ENCODE measurements at places on chromosomes 11 and 22. TPM values are rescaled to one million over a fixed set of nuclear protein-coding genes. Genes with fewer than 3 reads are reported as not detected.

Gene NRGN
- 33.3 TPM for total RNA-seq

Gene DMC1
- 0.89 TPM for total RNA-seq

Gene MS4A12
- total RNA-seq: not detected

Gene KCNK7
- 0.61 TPM for total RNA-seq

Gene SNX32
- total RNA-seq: not detected

Gene DEPDC5
- 35.0 TPM for total RNA-seq

GRCh38 chr11:21415606-21416005, 746.2 kb downstream of the NELL1 start:
- H3K27me3 ChIP-seq: no peaks in the 10 kb centered on the region
- H3K4me1 ChIP-seq: no peaks in the 10 kb centered on the region
- DNase-seq: no peak
- no peaks in the 10 kb centered on the region for H3K36me3 ChIP-seq
- no peak overlapping the region for H3K27ac ChIP-seq
- no peak overlapping the region for H3K4me3 ChIP-seq

DNA sequence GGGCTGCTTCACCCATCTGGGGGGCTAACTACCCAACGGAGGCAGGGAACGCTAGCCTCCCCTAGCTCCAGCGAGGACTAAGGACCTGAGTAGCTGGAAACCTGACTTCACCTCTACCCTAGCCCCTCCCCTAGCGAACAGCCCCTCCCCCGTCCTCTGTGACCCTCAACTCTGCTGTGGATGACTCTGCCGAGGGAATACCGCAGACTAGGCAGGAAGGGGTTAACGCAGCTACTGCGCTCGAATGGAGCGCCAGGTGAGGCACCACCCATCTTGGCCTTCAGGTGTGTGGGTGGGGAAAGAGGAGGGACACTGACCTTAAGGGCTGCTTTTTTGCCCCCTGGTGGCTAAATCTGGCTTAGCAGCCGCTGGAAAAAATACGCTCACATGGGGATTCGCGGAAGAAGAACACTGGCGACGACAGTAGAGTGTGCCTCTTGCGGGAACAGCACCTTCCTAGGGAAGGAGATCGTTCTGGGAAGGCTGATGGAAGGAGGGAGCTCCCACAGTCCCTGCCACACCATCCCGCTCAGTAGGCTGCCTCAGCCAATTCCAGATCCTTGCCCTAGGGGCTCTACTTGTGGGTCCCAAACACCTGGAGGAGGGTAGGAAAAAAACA, 4.5 kb upstream of the BCL9L start:
- H3K36me3 ChIP-seq: no peaks in the 10 kb centered on the region
- H3K4me3 ChIP-seq: peak overlapping the region; percentile 73
- H3K27me3 ChIP-seq: no peaks in the 10 kb centered on the region
- H3K4me1 ChIP-seq: peaks cover 34% of the 10 kb centered on the region
- peak; percentile 97 for DNase-seq

GRCh38 chr22:41876675-41877074, 38.2 kb downstream of the SHISA8 start:
- no peak overlapping the region for H3K4me3 ChIP-seq
- no peak overlapping the region for H3K27ac ChIP-seq
- H3K4me1 ChIP-seq: no peaks in the 10 kb centered on the region

DNA sequence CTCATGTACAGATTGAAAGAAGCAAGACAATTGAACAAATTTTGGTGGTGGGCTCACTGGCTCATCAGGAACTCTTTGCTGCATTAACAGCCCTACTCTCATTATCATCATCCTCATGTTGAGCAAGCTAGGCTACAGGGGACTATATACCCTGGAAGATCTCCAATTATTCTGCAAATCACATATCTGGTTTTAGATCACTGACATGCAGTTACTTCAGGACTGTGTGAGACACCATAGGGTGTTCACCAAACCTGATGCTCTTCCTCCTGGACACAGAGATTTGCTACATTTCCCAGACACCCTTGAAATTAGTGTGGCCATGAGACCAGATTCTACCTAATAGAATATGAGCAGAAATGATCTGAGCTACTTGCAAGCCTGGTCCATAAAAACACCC, 23.0 kb upstream of the ME3 start:
- H3K27ac ChIP-seq: no peak overlapping the region
- no peak for DNase-seq
- H3K27me3 ChIP-seq: no peaks in the 10 kb centered on the region
- H3K36me3 ChIP-seq: no peaks in the 10 kb centered on the region
- H3K4me3 ChIP-seq: no peak overlapping the region

- no peak for DNase-seq
- H3K27ac ChIP-seq: no peak overlapping the region
- H3K4me1 ChIP-seq: no peaks in the 10 kb centered on the region
- peaks cover 9% of the 10 kb centered on the region for H3K27me3 ChIP-seq
- H3K4me3 ChIP-seq: no peak overlapping the region
Observed at GRCh38 chr11:1735271-1735670, 15.1 kb downstream of the IFITM10 start.

DNA sequence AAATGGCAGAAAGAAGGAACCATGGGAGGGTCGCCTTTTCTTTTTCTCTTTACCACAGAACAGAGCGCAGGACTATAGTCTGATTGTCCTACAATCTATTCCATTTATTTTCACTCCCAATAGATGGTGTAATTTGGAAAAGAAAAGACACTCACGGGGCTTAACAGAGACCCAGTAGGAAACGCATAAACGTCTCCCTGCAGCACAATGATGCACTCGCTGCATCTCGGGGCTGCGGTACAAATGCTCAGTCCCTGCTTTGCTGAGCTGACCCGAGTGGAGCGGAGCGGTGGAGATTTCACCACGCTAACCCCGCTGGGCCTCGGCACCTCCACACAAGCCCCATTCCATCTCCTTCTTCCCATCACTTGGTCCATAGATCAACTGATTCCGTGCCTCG, 1.5 kb downstream of the FEZ1 start:
- H3K4me1 ChIP-seq: 0 out of 2 replicates have a peak, but pooled peaks cover 3% of the 10 kb centered on the region
- no peak overlapping the region for H3K27ac ChIP-seq
- DNase-seq: no peak
- no peak overlapping the region for H3K4me3 ChIP-seq
- H3K36me3 ChIP-seq: no peaks in the 10 kb centered on the region

- no peaks in the 10 kb centered on the region for H3K27me3 ChIP-seq
- peaks cover 6% of the 10 kb centered on the region for H3K4me1 ChIP-seq
- no peak for DNase-seq
- H3K27ac ChIP-seq: no peak overlapping the region
- no peaks in the 10 kb centered on the region for H3K36me3 ChIP-seq
Observed at GRCh38 chr11:58061813-58062212, 31.1 kb downstream of the OR6Q1 start.

GRCh38 chr11:77677138-77677537, 39.5 kb upstream of the CLNS1A start:
- no peaks in the 10 kb centered on the region for H3K27me3 ChIP-seq
- no peak overlapping the region for H3K4me3 ChIP-seq
- DNase-seq: no peak
- H3K4me1 ChIP-seq: no peaks in the 10 kb centered on the region
- peaks cover 11% of the 10 kb centered on the region for H3K36me3 ChIP-seq

DNA sequence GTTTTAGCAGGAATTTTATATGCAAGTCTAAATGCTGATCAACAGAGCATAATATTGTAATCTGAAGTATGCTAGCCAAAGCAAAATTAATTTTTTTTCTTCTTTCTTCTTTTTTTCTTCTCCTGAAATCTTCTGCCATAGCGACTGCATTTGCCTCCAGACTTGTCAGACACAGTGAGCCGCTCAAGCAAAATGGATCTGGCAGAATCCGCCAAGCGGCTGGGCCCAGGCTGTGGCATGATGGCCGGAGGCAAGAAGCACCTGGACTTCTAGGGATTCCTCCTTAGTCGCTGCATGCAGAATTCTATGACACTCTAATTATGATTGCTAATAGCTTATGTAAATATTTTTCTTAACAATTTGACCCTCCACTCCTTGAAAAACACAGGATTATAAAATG, 27.9 kb downstream of the PAX6 start:
- no peak overlapping the region for H3K4me3 ChIP-seq
- no peaks in the 10 kb centered on the region for H3K36me3 ChIP-seq
- H3K27me3 ChIP-seq: no peaks in the 10 kb centered on the region
- H3K27ac ChIP-seq: no peak overlapping the region

DNA sequence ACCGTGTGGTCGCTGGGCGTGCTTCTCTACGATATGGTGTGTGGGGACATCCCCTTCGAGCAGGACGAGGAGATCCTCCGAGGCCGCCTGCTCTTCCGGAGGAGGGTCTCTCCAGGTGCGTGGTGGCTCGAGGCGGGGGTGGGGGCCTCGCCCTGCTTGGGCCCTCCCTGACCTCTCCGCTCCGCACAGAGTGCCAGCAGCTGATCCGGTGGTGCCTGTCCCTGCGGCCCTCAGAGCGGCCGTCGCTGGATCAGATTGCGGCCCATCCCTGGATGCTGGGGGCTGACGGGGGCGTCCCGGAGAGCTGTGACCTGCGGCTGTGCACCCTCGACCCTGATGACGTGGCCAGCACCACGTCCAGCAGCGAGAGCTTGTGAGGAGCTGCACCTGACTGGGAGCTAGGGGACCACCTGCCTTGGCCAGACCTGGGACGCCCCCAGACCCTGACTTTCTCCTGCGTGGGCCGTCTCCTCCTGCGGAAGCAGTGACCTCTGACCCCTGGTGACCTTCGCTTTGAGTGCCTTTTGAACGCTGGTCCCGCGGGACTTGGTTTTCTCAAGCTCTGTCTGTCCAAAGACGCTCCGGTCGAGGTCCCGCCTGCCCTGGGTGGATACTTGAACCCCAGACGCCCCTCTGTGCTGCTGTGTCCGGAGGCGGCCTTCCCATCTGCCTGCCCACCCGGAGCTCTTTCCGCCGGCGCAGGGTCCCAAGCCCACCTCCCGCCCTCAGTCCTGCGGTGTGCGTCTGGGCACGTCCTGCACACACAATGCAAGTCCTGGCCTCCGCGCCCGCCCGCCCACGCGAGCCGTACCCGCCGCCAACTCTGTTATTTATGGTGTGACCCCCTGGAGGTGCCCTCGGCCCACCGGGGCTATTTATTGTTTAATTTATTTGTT, 2.4 kb downstream of the PIM3 start:
- H3K27ac ChIP-seq: peak overlapping the region; percentile 87
- H3K27me3 ChIP-seq: no peaks in the 10 kb centered on the region
- peaks cover 34% of the 10 kb centered on the region for H3K36me3 ChIP-seq
- no peak for DNase-seq
- peaks cover 29% of the 10 kb centered on the region for H3K4me1 ChIP-seq
- H3K4me3 ChIP-seq: peak overlapping the region; percentile 95

DNA sequence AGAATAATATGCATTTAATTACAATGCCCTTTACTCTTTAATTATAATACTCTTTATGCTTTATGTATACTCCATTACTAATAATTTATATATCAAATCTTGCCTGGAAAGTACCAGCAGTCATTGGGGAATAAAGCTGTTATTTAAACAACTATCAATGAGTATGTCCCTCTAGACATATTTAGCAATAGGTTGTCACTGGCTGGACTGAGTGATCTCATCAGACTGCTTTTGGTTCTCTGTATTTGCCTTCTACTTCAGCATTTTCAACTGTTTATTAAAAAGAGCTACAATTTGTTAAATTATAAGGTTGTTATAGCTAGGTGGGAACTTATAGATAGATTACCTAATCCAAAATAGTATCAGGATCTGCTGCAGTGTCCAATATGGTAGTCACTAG, 267.2 kb downstream of the DCDC1 start:
- H3K27me3 ChIP-seq: 0 out of 2 replicates have a peak, but pooled peaks cover 4% of the 10 kb centered on the region
- no peaks in the 10 kb centered on the region for H3K36me3 ChIP-seq
- no peak overlapping the region for H3K4me3 ChIP-seq
- no peak overlapping the region for H3K27ac ChIP-seq
- no peaks in the 10 kb centered on the region for H3K4me1 ChIP-seq
- DNase-seq: no peak

GRCh38 chr22:29738118-29738815, 18.5 kb downstream of the CABP7 start:
- no peaks in the 10 kb centered on the region for H3K4me1 ChIP-seq
- no peak overlapping the region for H3K27ac ChIP-seq
- no peaks in the 10 kb centered on the region for H3K27me3 ChIP-seq
- H3K4me3 ChIP-seq: no peak overlapping the region
- DNase-seq: no peak
- no peaks in the 10 kb centered on the region for H3K36me3 ChIP-seq

DNA sequence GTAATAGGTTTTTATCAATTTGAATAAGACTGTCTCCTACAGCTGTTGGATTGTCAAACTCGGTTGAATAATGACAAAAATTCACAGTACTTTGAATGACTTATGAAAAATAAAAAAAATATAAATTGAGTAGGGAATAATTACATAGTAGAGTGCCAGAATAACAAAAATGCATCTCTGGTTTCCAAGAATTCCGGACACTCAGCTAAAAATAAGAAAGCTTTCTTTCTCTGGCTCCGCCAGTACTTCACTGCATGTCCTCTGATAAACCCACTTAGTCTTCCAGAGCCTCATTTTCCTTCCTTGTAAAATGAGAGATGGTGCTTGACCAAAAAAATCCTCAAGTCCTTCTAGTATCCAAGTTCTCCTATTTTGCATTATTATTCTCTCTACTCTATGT, 374.6 kb upstream of the LUZP2 start:
- H3K4me1 ChIP-seq: no peaks in the 10 kb centered on the region
- H3K27ac ChIP-seq: no peak overlapping the region
- H3K36me3 ChIP-seq: no peaks in the 10 kb centered on the region
- DNase-seq: no peak
- H3K27me3 ChIP-seq: no peaks in the 10 kb centered on the region

GRCh38 chr11:19800162-19800561, 87.5 kb downstream of the NAV2 start:
- H3K27ac ChIP-seq: no peak overlapping the region
- H3K27me3 ChIP-seq: no peaks in the 10 kb centered on the region
- no peak overlapping the region for H3K4me3 ChIP-seq
- DNase-seq: no peak

DNA sequence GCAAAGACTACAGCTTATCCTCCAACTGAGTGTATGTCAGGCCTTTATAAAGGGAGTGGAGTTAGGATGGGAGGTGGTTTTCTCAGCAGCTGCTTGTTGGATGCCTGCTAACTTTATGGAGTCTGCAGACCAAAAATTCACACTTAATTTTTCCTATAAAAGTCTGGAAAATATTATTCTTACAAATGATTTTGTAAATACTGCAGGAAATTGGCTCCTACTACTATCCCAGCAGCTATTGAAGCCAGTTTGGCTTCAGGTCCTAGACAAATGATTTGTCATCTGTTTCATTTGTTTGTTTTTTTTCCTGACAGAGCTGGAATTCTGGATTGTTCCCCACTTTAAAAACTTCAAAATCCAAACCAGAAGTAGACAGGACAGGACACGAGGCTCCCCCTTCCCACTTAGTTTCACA, 292.5 kb downstream of the TMEM135 start:
- no peak for DNase-seq
- H3K36me3 ChIP-seq: no peaks in the 10 kb centered on the region
- H3K27me3 ChIP-seq: no peaks in the 10 kb centered on the region
- no peak overlapping the region for H3K4me3 ChIP-seq
- H3K4me1 ChIP-seq: no peaks in the 10 kb centered on the region
- H3K27ac ChIP-seq: no peak overlapping the region
